Stimulated activated CD8-positive, alpha-beta memory T cell treated with anti-CD3 and anti-CD28 coated beads, Interleukin-15, amount 100 ng/mL, for 48 hours (primary cell): ENCODE measurements at places on chromosomes 6 and 20.

GRCh38 chr6:166705069-166705468, 78.0 kb upstream of the RPS6KA2 start:
- no peak for DNase-seq

DNA sequence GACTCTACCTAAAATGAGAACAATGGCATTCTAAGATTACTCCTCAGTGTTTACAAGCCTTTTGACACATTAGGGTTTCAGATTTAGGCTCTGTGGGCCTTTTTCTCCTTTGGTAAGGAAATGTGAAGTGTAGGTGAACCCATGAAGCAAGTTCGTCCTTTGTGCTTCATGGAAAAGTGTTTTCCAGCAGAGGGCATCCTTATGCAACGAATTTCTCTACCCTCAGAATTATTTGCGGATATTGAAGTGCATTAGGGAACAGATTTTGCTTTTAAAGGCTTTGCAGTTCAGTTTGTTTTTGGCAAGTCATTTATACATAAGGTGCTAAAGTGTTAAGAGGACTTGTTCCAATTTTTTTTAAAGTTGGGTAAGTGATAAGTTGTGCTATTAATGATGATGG, 55.7 kb upstream of the FERMT1 start:
- DNase-seq: no peak

- no peak for DNase-seq
Observed at GRCh38 chr20:20195021-20195705, 142.8 kb downstream of the CFAP61 start.

- no peak for DNase-seq
Observed at GRCh38 chr6:108115598-108116058, 41.1 kb upstream of the OSTM1 start.

GRCh38 chr6:88380618-88381288, 214.6 kb upstream of the CNR1 start:
- DNase-seq: no peak

DNA sequence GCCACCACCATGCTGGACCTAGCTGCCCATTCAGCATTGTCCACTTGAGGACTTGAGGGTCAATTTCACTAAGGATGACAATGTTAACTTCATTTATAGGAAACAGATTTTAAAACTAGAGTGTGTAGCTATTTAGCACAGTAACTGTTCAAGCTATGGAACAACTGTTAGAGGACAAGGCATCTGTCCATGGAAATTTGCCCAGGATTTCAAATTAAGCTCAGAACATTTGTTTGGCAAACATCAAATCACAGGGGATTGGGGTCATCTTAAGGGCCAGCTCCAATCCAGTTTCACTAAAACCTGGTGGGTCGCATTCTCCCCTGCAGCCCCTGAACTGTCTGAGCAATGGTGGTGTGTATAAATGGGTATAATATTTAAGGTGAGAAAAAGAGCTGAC, 35.1 kb downstream of the PM20D2 start:
- DNase-seq: no peak

GRCh38 chr6:51277474-51277873, 458.8 kb downstream of the TFAP2B start:
- no peak for DNase-seq

DNA sequence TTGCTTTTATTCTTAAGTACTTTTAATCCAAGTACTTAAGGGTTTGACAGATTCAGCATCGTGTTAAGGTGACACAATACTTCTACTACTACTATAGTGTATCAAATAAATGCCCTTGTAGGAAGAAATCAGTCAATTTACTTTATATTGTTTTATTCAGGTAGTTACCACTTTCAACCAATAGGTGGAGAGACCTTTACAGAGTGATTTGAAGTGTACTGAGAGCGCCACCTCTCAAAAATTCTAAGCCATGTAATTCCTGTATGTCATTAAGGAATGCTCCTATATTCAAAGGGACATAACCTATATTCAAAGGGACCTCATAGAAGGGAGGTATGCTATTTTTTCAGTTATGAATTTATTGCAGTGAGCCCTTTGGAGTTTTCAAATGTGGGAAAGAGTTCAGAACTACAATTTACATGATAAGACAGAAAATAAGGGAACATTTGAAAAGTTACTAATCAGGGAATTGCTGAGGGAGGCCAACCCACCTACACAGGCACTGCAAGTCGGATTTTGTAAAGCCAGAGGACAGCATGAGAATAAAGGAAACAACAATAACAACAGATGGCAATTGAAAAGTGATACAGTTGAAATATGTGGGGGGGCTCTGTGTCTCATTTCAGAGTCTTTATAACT, 955.6 kb downstream of the TBC1D32 start:
- DNase-seq: no peak

DNA sequence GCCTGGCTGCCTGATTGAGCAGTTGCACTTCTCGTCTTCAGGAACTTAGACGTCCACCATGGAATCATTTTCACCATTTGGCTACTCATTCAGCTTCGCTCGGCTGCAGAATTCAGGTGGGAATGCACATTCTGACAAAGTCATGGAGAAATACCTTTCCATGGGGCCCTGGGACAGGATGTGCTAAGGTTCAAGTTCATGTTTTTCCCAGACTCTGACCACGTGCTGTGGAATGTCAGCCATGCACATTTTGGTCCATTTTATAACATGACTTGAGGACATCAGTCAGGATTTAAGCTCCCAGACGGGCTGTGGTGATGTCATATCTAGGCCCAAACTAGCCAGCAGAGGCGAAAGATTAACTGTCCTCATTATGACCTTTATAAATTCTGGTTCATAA, 205.3 kb downstream of the TBXT start:
- DNase-seq: no peak

DNA sequence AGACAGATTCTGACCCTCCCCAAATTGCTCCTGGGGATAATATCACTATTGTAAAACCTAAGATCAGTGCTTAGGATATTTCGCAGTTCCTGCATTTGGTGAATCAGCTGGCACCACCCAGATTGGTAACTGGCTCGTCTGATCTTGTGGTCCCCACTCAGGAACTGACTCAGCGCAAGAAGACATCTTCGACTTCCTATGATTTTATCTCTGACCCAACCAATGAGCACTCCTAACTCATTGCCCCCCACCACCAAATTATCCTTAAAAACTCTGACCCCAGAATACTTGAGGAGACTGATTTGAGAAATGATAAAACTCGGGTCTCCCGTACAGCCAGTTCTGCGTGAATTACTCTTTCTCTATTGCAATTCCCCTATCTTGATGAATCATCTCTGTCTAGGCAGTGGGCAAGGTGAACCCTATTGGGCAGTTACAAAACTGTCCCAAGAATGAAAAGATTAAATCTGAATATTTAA, 55.7 kb upstream of the PRND start:
- DNase-seq: peak; percentile 34

GRCh38 chr6:12869816-12870432, 153.4 kb downstream of the PHACTR1 start:
- no peak for DNase-seq

DNA sequence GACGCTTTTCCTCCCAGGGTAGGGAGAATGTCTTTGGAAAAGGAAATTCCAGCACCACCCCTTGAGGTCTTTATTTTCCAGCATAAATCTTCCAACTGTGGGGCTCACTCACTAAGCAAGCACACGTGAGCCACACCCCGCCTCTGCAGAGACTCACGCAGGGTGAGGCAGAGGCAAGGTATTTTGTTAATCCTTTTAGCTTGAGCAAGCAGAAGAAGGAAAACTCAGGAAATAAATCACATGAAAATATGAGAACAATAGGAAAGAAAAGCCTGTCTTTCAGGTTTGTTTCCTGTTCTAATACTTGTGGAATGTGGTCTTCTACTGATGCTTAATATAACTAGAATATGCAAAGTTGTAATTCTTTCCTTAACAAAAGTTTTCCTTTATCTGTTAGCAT, 4.1 kb upstream of the PHACTR2 start:
- no peak for DNase-seq

- no peak for DNase-seq
Observed at GRCh38 chr20:51553897-51554486, 11.5 kb upstream of the NFATC2 start.

- no peak for DNase-seq
Observed at GRCh38 chr20:17730071-17730470, 30.3 kb downstream of the BANF2 start.

GRCh38 chr6:120431841-120432240, 902.4 kb downstream of the TBC1D32 start:
- no peak for DNase-seq

DNA sequence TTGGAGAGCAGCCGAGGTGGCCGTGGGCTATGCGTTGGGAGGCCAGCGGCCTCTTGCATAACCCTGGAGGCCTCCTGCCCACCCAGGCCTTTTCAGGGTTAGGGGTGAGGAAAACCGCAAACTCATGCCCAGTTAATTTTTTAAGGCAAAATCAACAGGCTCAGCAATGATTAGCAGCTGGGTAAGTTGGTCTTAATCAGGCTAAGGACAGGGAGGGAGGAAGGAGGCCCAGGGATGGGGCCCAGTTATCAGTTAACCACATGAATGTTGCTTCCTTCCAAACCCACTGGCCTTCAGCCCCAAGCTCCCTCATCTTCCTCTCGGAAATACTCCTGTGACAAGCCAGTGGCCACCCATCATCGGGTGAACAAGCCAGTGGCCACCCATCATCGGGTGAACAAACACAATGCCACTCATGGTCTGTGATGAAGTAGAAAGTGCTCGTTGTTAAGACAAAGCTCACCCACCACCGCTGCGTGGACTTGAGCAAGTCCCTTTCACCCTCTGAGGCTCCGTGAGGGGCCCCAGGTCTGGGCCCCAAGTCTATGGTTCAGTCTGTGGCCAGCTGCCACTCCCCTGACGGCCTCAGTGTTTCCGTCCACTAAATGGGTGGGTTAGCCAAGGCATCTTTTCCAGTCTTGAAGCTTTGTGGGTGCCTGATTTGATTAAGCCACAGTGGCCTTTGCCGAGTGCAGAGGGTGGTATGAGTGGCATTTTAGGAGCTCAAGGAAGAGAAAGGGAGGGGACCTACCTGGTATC, 39.4 kb downstream of the HNF4A start:
- DNase-seq: no peak

DNA sequence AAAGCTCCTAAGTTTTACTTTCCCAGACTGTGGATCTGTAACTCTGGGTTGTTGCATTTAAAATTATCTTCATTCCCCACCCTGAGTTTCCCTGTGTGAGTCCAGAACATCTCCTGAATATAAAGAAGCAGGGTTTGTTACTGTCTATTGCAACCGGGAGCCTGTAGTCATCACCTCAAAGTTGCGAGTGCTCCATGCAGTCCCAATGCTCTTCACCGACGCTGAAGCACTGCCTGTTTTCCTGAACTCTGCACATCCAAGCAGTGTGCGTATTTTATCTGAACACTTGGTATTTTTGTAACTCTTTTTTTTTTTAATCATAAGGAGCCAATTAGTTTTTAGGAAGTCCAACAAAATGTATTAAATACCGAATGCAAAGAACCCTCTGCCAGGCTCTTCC, 907 bp upstream of the HLA-B start:
- DNase-seq: no peak

DNA sequence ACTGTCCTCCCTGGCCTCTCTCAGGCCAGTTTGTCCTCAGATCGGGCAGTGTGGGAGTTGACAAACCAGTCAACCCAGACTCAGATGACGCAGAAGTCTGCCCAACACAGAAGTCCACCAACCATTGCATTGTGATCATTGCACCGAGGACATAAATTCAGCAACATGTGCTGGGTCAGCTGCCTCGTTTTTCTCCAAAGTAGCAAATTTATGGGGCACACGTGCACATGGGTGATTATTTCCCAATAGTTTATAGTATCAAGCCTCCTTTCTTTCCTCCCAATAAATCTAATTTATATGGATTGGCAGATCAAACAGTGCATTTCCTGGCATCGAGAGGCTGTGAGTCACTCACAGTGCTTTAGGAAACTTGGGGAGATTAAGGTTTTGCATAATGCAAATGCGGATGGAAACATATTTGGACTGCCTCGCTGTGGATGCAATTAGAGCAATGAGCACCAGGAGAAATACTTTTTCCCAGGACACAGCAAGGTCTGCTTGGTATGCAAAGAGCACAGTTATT, 413.7 kb upstream of the SULF2 start:
- DNase-seq: no peak

DNA sequence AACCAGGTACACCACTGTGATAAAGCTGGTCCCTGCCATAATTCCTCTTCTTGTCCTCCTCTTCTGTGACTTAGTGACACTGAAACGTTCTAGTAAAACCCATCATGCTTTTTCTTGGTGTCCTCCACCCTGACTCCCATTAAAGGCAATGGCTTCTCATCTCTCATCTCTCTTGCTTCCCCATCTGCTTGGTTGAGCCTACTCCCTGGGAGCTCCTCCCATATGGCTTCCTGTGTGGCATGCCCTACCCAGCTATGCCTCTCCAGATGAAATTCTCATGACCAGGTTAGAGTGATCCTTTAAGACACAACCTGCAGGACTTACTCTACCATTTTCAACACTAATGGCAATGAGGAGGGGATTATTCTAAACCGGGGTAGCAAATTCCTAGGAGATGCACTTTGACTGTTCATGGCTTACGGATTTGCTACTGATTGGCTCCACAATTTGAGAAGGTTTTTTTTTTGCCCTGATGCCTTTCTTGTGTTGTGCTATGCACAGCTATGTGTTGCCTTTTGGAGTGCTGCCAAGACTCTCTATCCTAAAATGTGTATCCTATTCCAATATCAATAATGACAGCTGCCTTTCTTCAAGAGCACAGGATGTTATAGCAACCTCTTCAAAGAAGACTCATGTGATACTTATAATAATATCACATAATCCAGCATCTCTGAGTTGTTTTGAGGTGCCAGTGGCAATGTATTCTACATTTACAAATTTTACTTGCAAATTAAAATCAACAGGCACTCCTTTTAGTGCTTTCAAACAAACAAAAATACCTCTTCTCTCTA, 6.1 kb downstream of the SIRPG start:
- DNase-seq: no peak

- no peak for DNase-seq
Observed at GRCh38 chr20:20711413-20711812, 1.0 kb downstream of the RALGAPA2 start.

DNA sequence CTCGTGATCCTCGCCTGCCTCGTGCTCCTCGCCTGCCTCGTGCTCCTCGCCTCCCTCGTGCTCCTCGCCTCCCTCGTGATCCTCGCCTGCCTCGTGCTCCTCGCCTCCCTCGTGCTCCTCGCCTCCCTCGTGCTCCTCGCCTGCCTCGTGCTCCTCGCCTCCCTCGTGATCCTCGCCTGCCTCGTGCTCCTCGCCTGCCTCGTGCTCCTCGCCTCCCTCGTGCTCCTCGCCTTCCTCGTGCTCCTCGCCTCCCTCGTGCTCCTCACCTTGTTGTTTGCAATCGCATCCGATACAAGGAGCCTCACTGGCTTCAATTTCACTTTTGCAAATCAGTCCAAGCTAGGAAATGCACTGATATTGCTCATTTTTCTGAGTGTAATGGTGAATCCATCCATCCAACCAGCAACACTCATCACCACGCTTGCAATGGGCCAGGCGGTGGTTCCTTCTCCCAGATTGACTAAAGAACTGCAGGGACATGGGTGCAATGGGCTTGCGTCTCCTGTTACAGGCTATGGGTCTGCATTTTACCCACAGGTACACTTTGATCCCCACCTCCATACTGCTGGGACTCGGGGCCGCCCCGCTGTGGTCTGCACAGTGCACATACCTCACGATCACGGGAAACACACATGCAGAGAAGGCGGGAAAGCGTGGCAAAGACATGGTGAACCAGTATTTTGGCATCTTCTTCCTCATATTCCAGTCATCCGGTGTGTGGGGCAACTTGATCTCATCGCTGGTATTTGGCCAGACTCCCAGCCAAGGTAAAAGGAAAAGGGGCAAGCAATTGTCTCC, 4.6 kb downstream of the UNC93A start:
- no peak for DNase-seq
